Stimulated activated CD8-positive, alpha-beta memory T cell treated with anti-CD3 and anti-CD28 coated beads, Interleukin-12 subunit alpha, Interleukin-12 subunit beta, amount 100 ng/mL, for 1 hour (primary cell): ENCODE measurements at places on chromosomes 16 and 17.

DNA sequence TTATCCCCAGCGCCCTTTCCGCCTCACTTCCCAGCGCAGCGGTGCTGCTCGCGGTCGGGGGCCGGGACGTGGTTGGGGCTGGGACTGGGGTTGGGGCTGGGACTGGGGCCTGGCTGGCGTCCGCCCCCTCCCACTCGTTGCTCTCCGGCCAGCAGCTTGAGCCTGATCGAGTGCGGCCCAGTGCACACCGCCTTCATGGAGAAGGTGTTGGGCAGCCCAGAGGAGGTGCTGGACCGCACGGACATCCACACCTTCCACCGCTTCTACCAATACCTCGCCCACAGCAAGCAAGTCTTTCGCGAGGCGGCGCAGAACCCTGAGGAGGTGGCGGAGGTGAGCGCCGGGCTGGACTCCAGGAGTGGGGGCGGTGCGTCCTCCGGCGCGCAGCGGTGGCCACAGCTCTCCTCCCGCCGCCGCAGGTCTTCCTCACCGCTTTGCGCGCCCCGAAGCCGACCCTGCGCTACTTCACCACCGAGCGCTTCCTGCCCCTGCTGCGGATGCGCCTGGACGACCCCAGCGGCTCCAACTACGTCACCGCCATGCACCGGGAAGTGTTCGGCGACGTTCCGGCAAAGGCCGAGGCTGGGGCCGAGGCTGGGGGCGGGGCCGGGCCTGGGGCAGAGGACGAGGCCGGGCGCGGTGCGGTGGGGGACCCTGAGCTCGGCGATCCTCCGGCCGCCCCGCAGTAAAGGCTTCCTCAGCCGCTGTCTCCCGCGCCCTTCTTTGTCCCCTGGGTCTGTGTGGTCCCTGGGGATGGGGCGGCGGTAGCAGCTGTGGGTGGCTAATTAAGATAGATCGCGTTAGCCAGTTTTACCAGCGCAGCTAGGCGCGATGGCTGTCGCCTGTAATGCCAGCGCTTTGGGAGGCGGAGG, 1.8 kb downstream of the HSD17B1 start:
- DNase-seq: peak; percentile 47

DNA sequence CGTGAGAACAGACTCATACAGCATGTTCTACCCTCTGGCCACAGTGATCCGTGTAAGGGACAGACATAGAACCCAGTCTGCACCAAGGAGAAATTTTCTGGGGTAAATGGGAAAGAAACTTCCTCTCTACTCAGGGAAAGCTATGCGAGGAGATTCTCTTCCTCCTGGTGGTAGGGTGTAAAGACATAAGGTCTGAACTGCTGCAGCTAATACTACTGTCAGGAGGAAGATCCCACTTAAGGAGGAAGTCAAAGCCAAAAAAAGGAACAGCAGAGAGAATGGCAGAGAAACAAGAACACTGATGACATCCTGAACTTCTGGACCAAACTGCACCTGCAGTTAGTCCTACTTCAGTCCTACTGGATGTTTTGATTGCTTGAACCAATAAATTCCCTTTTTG, 7.1 kb upstream of the TM4SF5 start:
- DNase-seq: no peak

GRCh38 chr16:85415196-85416090, 197.7 kb upstream of the GSE1 start:
- no peak for DNase-seq

GRCh38 chr17:78972507-78973105, 7.1 kb downstream of the LGALS3BP start:
- no peak for DNase-seq

- no peak for DNase-seq
Measured at GRCh38 chr17:73420897-73421296, 109.1 kb upstream of the CDC42EP4 start.

GRCh38 chr16:20976576-20976975, 76.0 kb downstream of the LYRM1 start:
- no peak for DNase-seq

DNA sequence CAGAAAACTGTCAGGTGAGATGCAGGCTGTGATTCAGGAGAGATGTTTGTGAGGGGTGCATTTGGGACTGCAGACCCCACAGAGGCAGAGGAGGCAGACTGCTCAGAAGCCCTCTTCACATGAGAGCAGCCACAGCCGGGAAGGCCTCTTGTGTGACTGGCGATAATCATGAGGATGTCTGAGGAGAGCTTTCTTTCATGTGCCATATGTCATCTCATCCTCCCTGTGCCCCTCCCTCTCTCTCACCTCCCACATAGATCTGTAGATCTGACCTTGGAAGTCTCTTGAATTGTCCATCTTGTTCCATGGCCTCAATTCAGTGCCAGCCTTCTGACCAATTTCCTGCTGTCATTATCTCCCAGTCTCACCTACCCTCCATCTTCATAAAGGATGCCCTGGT, 50.5 kb downstream of the EPN2 start:
- no peak for DNase-seq

DNA sequence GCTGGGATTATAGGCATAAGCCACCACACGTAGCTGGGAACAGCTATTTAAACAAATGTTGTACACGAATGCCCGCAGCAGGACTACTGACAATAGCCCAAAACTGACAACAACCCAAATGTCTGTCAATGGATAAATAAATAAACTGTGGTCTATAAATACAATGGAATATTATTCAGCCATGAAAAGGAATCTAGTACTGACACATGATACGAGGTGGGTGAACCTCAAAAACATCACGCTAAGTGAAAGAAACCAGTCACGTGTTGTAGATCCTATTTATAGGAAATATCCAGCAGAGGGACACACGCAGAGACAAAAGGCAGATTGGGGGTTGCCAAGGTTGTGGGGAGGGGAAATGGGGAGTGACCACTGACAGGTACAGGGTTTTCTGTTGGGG, 390.0 kb upstream of the TNRC6C start:
- no peak for DNase-seq

- DNase-seq: no peak
Measured at GRCh38 chr17:31226373-31226772, 70.7 kb downstream of the OMG start.

- DNase-seq: peak; percentile 86
Measured at GRCh38 chr16:66521951-66522771, 27.8 kb downstream of the TK2 start.

DNA sequence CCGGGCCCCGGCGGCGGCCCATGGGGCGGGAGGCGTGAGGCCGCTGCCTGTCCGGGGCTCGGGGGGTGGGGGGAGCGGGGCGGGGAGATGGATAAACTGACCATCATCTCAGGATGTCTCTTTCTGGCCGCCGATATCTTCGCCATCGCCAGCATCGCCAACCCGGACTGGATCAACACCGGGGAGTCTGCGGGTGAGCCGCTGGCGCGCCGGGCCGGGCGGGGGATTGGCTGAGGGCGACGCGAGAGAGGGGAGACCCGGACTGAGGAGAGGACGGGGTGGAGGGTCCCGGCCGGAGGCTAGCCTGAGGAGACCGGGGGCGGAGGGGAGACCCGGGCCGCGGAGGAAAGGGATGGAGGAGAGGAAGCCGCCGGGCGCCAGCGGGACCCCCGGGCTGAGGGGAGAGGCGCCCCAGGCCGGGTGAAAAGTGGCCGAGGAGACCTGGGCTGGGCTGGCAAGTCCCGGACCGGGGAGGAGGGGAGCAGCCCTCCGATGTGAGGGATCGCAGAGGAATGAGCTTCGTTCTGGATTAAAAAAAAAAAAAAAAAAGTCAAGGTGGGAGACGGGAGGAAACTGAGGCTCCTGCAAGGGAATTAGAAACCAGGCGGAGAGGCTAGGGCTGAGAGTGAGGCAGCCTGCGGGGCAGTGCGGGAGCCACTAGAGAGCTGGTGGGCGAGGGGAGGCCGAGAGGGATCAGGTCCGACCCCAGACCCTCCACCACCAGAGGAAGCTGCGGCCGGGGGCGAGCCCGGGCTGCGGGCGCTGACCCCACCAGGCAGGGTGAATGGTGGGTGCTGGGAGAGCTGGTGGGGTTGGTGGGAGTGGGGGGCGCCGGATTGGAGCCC, 526 bp downstream of the MOSMO start:
- DNase-seq: no peak

- DNase-seq: no peak
Measured at GRCh38 chr17:78995761-78996451, 13.7 kb downstream of the CANT1 start.

GRCh38 chr16:29808219-29808900, 2.0 kb downstream of the MAZ start:
- no peak for DNase-seq

DNA sequence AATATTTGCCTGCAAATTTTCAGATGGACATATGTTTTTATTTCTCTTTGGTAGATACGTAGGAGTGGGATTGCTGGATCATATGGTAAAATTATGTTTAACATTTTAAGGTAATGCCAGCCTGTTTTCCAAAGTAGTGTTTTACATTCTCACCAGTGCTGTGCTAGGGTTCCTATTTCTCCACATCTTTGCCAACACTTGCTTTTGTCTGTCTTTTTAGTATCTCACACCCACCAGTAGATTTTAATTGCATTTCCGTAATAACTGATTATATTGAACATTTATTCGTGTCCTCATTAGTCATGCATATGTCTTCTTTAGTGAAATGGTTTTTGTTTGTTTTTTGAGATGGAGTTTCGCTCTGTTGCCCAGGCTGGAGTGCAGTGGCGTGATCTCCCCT, 58.4 kb downstream of the MRTFB start:
- no peak for DNase-seq

DNA sequence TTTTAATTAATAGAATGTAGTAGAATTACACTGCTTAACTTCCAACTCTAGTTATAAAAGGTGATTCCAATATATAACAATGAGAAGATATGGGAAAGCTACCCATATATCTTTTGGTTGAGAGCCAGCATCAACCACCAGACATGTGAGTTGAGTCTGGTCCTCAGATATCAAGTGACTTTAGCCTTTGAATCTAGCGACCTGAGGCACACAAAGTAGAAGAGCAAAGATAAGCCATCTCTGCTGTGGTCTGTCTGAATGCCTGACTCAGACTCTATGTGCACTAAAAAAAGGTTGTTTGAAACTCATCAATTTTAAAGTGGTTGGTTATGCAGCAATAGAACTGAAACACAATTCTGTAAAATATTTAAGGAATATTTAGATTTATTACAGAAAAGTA, 492.5 kb upstream of the SOX9 start:
- DNase-seq: no peak

GRCh38 chr17:36132421-36132831, 28.8 kb downstream of the CCL4 start:
- no peak for DNase-seq

DNA sequence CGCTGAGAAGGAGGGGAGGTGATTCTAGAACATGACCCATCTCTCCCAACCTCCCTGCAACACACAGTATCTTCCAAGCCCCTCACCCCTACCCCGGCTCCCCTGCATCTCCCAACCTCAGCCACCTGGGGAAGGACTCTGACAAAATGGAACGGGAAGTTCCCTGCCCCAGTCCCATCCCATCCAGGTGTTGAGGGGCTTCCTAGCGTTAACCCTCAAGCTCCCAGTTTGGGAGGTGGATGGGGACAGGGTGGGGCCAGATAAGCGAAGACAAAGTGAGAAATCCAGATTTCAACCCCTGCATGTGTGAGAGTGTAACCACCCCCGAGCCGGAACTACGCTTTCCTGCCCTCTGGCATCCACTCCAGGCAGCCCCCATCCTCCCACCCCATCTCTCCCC, 1.8 kb downstream of the ZSCAN10 start:
- DNase-seq: no peak

DNA sequence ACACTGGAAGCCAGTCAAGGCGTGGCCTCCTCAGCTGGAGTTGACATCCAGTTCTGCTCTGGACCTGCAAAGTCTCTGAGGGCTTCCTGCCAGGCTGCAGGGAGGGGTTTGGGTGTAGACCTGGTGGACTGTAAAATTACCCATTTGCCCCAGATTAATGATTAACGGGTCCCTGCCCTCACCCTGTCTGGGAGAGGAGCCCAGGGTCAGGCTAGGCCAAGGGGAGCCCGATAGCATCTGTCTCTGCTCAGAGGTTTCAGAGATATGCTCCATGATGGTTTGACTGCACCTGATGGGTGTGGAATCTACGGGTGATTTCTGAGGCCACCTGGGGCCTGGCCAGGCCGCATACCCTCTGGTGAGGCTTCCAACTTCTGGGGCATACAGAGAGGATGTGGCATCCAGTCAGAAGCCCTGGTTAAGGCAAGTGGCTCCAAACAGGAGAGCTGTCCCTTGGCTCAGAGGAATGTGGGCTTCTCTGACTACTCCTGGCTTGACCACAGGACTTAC, 11.2 kb downstream of the PPY start:
- no peak for DNase-seq

GRCh38 chr16:68190081-68190480, 45.8 kb downstream of the ESRP2 start:
- no peak for DNase-seq

- no peak for DNase-seq
Measured at GRCh38 chr17:75552425-75553294, 27.2 kb downstream of the LLGL2 start.

GRCh38 chr16:88009563-88010342, 58.5 kb downstream of the BANP start:
- no peak for DNase-seq

DNA sequence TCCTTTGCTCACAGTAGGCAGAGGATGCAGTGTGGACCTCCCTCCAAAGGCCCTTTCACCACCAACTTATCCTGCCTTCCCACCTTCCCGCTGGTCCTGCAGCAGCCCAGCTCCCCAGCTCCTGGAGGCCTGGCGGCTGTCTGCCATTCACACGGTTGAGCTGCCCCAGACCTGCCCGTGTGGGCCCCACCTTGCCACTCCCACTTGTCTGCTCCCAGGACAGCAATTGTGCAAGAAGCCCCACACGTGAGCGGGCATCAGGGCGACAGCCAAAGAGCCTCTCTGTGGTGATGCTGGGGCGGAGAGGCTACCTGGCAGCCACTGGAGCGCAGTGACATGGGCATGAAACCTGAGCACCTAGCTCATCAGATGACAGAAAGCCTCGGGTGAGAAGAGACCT, 248.6 kb upstream of the MAF start:
- no peak for DNase-seq

DNA sequence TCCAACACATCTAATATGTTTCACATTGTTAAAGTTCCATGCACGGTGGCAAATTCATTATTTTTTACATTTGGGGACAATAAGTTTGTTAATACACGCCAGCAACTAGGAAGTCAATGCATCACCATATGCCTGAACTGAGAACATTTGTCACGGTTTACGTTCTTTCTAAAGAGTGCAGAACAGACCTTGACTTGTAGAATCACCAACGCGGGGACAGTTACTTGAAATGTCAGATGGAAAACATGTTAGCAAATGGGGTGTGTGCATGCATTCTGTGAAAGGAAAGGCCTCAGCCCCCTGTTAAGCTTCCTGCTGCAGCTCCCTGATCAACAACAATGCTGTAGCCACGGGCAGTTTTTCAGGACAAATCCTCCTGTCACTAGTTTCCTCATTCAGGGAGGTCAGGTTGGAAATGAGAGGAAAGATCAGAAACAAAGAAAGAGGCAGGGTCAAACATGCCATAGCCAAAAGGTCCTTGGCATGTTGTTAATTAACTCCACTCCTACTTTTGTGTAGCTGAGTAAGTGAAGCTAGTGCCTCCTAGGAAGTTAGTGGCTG, 18.4 kb downstream of the SMIM36 start:
- no peak for DNase-seq

DNA sequence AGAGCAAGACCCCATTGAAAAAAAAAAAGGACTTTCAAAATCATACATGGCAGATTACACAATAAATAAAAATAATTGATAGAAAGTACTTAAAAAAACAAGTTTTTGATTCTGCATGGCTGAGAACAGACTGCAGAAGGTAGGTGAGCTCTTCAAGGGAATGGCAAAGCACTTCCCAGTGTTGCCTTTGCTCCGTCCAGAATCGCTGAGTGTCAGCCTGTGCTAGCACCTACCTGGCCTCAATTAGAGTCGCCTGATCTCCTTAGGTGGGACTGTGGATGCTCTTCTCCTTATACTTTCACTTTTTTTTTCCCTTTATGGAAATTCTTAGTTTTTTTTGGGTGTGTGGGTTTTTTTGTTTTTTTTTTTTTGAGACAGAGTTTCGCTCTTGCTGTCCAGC, 6.0 kb upstream of the TMEM220 start:
- no peak for DNase-seq
